ENCODE measurements at places on chromosomes 6 and 20. TPM values are rescaled to one million over a fixed set of nuclear protein-coding genes. Genes with fewer than 3 reads are reported as not detected.
A peak's percentile ranks its signal among the peaks of the same experiment; 100 is the strongest.

PLA2G7 gene
- not detected for total RNA-seq

FAM209B gene
- total RNA-seq: not detected

RGS17 gene
- 0.25 TPM for total RNA-seq

USP49 gene
- total RNA-seq: 9.1 TPM

KCNK17 gene
- total RNA-seq: not detected

ADGRG6 gene
- 22.6 TPM for total RNA-seq

IMPG1 gene
- not detected for total RNA-seq

NNAT gene
- total RNA-seq: 8.3 TPM

NMBR gene
- total RNA-seq: not detected

POU3F2 gene
- total RNA-seq: not detected

TFAP2C gene
- total RNA-seq: 20.6 TPM

GGTLC1 gene
- total RNA-seq: not detected

EFCAB8 gene
- total RNA-seq: not detected

HLA-DRB1 gene
- 25.5 TPM for total RNA-seq

TSPYL4 gene
- 11.8 TPM for total RNA-seq

VWA7 gene
- total RNA-seq: 0.74 TPM

MYLK2 gene
- total RNA-seq: not detected

DNA sequence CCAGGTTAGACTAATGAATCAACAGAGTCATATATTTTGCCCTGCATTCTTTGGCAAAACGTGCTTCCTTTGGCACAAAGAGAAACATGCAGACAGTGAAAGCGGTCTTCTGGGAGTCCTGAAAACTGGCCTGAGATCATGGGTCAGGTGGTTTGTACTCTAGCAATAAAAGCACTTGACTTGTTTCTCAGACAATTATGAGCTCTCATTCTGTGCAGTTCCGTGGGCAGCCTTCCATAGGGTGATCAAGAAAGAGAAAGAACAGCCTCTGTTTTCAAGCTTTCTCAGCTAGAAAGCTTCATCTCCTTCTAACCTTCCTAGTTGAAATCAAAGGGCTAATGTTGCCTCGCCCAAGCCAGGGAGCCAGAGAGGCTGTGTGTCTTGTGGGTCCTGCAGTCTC lies 62.7 kb upstream of the ISM1 start:
- DNase-seq: no peak
- H3K36me3 ChIP-seq: no peaks in the 10 kb centered on the region
- H3K4me3 ChIP-seq: no peak overlapping the region
- no peaks in the 10 kb centered on the region for H3K27me3 ChIP-seq

DNA sequence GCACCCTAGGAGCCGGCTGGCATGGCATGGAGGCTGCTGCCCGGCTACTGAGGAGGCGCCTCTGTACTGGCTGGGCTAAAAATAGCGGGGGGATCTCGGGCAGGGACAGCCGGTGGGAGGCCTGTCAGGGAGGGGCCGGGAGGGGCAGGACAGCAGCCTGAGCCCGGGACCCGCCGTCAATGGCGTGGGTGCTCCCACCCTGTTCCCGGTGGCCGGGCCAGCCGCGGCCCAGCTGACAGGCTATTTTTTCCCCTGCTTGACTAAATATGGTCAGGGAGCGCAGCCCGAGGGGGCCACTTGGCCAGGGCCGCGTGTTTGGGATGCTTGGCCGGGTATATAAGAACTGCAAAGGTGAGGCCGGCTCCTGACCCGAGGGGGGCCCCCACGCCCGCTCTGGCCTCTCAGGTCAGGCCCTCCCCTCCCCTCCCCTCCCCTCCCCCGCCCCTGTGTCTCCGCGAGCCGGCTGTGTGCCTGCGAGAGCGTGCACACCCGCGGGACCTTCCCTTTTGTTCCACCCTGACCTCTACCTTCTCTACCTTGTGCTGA lies 74.4 kb upstream of the GATA5 start:
- peaks cover 18% of the 10 kb centered on the region for H3K27me3 ChIP-seq
- no peaks in the 10 kb centered on the region for H3K36me3 ChIP-seq
- no peak for DNase-seq

DNA sequence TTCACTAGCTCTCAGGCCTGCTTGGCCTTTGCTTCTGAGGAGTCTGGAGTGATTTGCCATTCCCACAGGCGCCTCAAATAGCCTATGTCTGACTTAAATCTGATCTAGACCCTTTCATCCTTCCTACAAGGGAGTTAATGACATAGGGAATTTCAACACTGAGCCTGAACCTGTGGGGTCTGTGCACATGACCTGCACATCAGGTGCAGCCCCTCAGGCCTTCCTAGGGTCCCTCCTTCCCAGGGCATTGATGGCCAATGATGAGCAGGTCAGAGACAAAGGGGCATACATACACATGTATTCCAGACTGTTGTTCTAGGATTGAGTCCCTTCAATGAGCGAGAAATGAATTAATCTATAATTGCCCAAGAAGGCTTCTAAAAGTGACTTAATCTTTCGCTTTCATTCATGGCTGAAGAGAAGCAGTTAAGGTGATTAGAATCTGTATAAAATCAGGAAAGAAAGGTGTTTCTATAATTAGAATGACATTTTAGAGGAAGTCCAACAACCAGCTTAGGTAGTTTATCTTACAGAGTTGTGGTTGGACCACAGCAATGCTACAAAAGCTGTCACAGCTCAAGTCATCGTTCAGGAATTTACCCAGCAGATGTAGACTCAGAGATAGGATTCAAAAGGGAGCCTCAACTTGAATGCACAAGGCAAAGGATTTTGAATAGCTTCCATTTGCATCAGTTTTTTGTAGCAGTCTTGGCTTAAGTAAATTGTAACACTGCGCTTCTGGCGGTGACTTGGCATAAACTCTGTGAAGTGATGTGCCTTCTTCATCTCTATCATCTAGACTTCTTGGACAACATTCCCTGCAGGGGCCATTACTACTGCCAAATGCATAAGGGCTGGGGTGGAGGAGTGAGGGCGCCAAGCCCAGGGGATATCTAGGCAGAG lies 27.0 kb upstream of the TBC1D7 start:
- H3K27me3 ChIP-seq: no peaks in the 10 kb centered on the region
- DNase-seq: no peak
- H3K36me3 ChIP-seq: no peaks in the 10 kb centered on the region
- no peak overlapping the region for H3K4me3 ChIP-seq
- peak overlapping the region; percentile 15 for H3K27ac ChIP-seq
- peaks cover 32% of the 10 kb centered on the region for H3K4me1 ChIP-seq

DNA sequence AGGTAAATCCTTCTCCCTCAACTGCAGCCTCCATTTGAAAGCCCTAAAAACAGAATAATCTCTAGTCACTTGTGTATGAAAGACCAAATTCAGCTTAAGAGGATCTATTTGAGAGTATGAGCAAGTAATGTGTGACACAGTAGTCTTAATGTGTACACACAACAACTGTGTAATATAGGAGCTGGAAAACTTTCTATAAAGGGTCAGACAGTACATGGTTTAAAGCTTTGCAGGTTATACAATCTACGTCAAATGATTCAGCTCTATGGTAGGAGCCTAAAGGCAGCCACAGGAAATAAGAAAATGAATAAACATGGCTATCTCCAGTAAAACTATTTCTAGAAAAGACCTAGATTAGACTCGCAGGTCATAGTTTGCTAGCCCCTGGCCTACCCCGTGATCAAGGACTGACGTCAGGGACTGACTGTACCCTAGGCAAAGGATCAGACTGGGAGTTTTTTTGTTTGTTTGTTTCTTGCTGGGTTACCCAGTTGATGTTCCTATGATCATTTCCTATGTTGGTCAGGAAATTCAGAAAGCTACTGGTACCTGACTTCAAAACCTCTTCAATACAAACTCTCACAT lies 39.7 kb downstream of the BTBD9 start:
- H3K36me3 ChIP-seq: no peaks in the 10 kb centered on the region
- no peak for DNase-seq
- no peaks in the 10 kb centered on the region for H3K27me3 ChIP-seq
- no peak overlapping the region for H3K4me3 ChIP-seq
- no peak overlapping the region for H3K27ac ChIP-seq

DNA sequence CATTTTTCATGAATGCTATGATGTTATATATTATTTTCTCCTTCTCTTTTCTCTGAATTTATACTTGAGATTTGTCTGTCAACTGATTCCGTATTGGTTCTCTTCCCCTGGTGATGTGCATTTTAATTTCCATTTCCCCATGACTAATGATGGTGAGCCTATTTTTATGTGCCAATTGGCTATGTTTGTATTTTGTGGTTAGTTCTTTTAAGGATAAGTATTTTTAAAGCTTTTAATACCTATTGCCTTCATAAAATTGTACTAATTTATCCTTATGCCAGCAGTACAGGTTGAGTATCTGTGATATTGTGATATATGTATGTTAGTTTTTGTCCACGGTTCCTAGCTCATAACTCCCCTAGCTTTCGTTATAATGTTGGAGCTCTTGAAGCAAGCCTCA lies 2.8 kb downstream of the POLH start:
- no peak for DNase-seq
- no peak overlapping the region for H3K27ac ChIP-seq
- no peaks in the 10 kb centered on the region for H3K36me3 ChIP-seq
- H3K4me3 ChIP-seq: no peak overlapping the region

- H3K27me3 ChIP-seq: no peaks in the 10 kb centered on the region
- no peak for DNase-seq
- H3K4me3 ChIP-seq: no peak overlapping the region
- peaks cover 6% of the 10 kb centered on the region for H3K4me1 ChIP-seq
Measured at GRCh38 chr6:35231563-35231962, 17.8 kb downstream of the SCUBE3 start.

- H3K4me1 ChIP-seq: no peaks in the 10 kb centered on the region
- H3K27ac ChIP-seq: no peak overlapping the region
- no peaks in the 10 kb centered on the region for H3K27me3 ChIP-seq
- H3K36me3 ChIP-seq: no peaks in the 10 kb centered on the region
- no peak overlapping the region for H3K4me3 ChIP-seq
Measured at GRCh38 chr20:35497780-35498189, 31.7 kb downstream of the C20orf173 start.

GRCh38 chr6:96086745-96087144 lies 71.0 kb downstream of the FUT9 start:
- no peak overlapping the region for H3K27ac ChIP-seq
- H3K4me1 ChIP-seq: no peaks in the 10 kb centered on the region
- no peaks in the 10 kb centered on the region for H3K36me3 ChIP-seq
- H3K4me3 ChIP-seq: no peak overlapping the region
- H3K27me3 ChIP-seq: no peaks in the 10 kb centered on the region

DNA sequence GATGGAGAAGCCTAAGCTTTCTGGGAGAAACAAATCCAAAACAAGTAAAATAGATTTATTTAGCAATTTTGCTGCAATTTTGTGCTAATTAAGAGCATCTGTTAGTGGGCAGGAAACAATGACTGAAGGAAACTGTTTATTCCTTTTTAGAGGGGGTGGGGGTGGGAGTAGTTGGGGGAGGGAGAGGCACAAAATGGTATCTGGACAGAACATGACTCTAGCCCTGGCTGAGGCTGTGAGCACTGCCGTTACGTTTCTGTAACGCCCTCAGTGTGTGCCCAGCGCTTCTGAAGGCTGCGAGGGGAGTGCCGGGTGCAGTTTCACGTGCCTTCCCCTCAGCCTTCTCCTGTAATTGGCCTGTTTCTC lies 28.8 kb downstream of the METTL24 start:
- H3K4me3 ChIP-seq: peak overlapping the region; percentile 29
- no peaks in the 10 kb centered on the region for H3K27me3 ChIP-seq
- peaks cover 59% of the 10 kb centered on the region for H3K4me1 ChIP-seq
- H3K36me3 ChIP-seq: no peaks in the 10 kb centered on the region
- no peak for DNase-seq

GRCh38 chr20:8373579-8373978 lies 241.5 kb downstream of the PLCB1 start:
- H3K4me3 ChIP-seq: no peak overlapping the region
- H3K36me3 ChIP-seq: no peaks in the 10 kb centered on the region
- no peaks in the 10 kb centered on the region for H3K27me3 ChIP-seq

- no peaks in the 10 kb centered on the region for H3K36me3 ChIP-seq
- DNase-seq: no peak
- H3K4me1 ChIP-seq: no peaks in the 10 kb centered on the region
- no peak overlapping the region for H3K27ac ChIP-seq
- no peak overlapping the region for H3K4me3 ChIP-seq
Measured at GRCh38 chr6:151784441-151785214, 22.9 kb upstream of the ESR1 start.

DNA sequence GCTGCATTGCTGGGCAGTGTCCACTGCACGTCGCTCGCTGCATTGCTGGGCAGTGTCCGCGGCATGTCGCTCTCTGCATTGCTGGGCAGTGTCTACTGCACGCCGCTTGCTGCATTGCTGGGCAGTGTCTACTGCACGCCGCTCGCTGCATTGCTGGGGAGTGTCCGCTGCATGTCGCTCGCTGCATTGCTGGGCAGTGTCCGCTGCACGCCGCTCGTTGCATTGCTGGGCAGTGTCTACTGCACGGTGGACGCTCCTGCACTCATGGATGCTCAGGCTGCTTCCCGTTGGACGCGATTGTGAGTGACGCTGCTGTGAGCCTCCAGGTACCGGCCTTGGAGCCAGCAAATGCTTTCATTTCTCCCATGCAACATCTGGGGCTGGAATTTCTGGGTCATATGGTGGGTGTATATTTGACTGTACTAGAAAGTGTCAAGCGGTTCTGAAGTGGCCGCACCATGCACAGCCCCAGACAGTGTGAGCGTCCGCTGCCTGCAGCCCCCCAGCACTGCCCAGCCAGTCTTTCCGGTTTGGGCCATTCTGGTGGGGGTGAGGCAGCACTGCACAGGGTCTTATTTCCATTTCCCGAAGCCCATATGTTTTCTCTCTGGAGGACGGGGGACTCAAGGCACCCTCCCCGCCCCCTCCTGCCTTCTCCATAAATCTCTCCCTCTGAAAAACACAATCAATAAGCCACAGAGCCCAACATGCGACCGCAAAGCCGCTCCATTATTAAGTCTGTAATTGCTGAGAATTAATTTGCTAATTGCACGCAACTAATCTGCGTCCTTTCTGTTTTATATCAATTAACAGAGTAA lies 97.4 kb downstream of the YTHDF1 start:
- H3K27ac ChIP-seq: no peak overlapping the region
- H3K36me3 ChIP-seq: no peaks in the 10 kb centered on the region
- no peak overlapping the region for H3K4me3 ChIP-seq
- DNase-seq: no peak

DNA sequence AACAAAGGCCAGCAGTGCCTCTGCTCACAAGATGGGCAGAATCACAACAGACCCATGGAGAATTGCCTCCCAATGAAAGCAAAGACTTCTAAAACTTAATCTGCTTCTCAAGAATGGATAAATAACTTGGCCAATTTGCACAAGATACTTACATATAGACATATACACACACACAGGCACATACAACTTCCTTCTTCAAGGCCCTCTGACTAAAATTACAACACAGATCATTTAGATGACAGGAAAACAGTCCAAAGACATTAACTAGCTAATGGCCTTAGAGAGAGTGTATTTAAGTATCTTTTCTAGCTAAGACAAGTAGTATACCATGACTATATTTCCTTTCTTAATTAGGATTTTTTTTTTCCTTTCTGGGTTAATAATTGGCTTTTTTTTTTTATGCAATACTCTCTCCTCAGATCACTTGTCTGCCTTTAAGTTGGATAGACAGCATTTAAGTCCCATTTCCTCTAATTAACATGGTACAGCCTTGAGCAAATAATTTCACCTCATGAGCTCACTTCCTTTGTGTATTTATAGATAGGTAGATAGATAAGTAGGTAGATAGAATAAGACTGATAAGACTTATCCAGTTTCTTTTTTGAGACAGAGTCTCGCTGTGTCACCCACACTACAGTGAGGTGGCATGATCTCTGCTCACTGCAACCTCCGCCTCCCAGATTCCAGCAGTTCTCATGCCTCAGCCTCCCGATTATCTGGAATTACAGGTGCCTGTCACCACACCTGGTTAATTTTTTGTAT lies 70.0 kb downstream of the NRSN1 start:
- H3K27ac ChIP-seq: no peak overlapping the region
- no peaks in the 10 kb centered on the region for H3K27me3 ChIP-seq
- no peak overlapping the region for H3K4me3 ChIP-seq
- no peak for DNase-seq

- H3K27me3 ChIP-seq: no peaks in the 10 kb centered on the region
- H3K4me1 ChIP-seq: no peaks in the 10 kb centered on the region
- DNase-seq: no peak
- no peaks in the 10 kb centered on the region for H3K36me3 ChIP-seq
- no peak overlapping the region for H3K27ac ChIP-seq
Measured at GRCh38 chr6:137740091-137740755, 126.8 kb upstream of the TNFAIP3 start.
